ENCODE measurements at places on chromosomes 7 and 10.

DNA sequence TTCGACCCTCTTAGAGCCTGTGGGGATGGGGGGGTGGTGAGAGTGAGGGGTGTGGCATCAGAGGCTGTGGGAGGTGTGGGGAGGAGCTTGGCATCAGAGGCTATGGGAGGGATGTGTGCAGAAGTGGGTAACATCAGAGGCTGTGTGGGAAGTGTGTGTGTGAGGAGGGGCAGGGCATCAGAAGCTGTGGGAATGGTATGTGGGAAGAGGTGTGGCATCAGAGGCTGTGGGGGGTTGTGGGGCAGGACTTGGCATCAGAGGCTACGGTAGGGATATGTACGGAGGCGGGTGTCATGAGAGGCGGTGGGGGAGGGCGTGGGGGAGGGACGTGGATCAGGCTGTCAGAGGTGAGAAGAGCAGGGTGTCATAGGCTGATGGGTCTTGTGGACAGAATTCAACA, 97.4 kb downstream of the SEC23IP start:
- DNase-seq: no peak

DNA sequence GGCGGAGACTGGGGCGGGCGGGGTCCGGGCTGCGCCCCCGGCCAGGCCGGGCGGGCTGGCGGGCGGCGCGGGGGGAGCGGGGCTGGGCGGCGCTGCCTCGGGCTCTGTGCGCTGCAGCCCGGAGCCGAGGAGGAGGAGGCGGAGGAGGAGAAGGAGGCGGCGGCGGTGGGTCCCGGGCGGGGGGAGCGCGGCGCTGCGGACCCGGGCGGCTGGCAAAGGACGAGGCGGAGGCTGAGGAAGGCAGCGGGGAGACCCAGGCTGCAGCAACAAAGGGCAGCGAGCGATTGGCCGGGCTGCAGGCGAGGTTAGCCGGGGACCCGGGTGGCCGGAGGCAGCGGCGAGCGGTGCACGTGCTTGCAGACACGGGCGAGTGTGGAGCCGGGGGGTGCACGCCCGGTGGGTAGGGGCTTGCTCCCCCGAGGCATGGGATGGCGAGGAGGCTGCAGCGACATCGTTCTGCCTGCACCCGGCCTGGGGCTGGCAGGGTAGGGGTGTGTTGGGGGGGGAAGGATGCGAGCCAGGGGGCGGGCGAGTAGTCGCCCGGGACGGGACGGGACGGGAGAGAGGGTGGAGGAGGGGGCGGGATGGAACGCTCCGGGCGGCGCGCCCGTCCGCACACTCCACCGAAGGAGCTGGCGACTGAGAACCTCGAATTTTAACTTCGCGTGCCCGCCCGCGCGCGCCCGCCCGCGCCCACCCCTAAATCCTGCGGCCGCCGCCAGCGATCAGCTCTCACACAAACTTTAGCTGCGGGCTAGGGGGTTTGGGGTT, 844 bp upstream of the KAT6B start:
- DNase-seq: no peak

DNA sequence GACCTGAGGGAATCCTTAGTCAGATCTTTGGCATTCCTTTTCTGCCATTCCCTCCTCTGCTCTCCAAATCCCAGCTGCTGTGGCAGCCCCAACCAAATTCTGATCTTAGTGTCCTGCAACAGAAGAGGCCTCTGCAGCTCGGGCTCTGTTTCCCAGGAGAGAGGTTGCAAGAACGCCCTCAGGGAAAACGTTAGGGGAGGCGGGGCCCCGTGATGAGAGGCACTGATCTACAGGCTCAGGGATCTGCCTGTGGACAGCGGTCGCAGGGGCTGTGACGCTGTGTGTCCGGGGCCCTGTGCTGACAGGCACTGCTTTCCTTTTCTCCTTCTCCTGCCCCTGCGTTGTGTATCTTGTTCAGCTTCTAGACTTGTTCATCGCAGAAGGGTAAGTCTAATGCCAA, 57.3 kb upstream of the DPYSL4 start:
- no peak for DNase-seq

DNA sequence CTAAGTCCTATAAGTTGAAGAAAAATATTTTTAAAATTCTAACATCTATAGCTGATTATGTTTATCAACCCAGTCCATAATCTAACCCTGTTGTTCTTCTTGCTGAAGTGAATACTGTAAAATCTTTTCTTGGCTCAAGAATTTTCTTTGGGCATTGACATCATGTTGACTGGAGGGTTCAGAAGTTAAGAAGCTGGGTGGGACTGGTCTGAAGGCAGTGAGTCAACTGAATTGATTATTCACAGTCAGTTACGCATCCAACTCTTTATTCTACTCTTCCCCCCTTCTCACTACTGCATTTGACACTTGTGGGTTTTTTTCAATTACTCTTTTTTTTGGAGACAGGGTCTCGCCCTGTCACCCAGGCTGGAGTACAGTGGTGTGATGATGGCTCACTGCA, 31.0 kb downstream of the DENND2A start:
- DNase-seq: peak; percentile 67

DNA sequence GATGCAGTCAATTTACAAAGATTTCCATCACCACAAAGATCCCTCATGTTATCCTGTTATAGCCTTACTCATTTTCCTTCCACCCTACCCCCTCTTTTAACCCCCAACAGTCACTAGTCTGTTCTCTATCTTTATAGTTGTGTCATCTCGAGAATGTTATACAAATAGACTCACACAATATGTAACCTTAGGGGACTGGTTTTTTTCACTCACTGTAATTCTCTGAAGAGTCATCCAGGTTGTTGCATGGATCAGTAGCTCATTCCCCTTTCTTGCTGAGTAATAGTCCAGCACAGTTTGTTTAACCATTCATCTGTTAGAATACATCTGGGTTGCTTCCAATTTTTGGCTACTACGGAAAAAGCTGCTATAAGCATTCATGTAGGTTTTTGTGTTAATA, 121.1 kb upstream of the PDE1C start:
- DNase-seq: no peak

GRCh38 chr10:24240041-24240751, 31.3 kb downstream of the KIAA1217 start:
- DNase-seq: peak; percentile 50

- no peak for DNase-seq
Measured at GRCh38 chr10:64033711-64034110, 512.5 kb downstream of the REEP3 start.

All from mammary epithelial cell (primary cell).